ENCODE measurements at places on chromosomes 2 and 18.

DNA sequence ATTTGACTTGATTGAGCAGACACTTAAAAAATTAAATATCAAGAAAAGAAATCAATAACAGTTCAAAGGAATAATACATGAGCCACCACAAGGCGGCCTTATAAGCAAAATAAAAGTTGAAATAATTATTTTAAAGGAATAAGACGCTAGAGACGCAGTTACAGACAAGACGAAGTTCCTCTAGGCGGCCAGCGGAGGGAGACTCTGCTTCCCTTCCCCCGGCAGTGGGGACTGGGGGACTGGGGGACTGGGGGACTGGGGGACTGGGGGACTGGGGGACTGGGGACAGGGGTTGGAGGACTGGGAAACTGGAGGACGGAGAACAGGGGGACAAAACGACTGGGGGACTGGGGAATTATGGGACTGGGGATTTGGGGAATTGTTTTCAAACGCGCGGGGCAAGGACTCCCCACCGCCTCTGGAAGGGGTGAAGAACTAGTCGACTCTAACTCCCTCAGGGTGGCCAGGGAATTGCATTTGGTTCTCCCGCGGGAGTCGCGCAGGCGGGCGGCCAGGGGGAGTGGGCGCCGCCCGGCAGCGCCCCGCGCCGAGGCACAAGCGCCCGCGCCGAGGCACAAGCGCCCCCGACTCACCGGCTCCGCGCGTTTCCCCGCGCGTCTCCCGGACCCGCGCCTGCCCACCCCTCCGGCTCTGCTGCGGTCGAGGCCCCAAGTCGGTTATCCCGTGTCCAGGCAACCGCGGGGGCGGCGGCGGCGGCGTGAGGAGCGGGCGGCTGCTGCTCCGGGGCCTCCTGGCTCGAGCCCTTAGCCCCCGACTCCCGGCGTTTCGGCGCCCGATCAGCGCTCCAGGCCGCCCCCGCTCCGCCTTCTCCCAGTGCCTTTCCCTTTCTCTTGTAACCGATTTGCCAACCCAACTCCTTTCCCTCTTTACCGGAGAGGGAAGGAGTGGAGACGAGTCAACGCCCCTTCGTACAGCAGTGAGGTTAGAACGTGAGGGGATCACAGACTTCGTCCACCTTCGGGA lies at the start of gene CCDC178:
CCDC178 (minus strand) TSS at position 662 of the 984 bp plus-strand sequence. CDS start 28,633 bp downstream, outside the sequence.
- no peak for DNase-seq

DNA sequence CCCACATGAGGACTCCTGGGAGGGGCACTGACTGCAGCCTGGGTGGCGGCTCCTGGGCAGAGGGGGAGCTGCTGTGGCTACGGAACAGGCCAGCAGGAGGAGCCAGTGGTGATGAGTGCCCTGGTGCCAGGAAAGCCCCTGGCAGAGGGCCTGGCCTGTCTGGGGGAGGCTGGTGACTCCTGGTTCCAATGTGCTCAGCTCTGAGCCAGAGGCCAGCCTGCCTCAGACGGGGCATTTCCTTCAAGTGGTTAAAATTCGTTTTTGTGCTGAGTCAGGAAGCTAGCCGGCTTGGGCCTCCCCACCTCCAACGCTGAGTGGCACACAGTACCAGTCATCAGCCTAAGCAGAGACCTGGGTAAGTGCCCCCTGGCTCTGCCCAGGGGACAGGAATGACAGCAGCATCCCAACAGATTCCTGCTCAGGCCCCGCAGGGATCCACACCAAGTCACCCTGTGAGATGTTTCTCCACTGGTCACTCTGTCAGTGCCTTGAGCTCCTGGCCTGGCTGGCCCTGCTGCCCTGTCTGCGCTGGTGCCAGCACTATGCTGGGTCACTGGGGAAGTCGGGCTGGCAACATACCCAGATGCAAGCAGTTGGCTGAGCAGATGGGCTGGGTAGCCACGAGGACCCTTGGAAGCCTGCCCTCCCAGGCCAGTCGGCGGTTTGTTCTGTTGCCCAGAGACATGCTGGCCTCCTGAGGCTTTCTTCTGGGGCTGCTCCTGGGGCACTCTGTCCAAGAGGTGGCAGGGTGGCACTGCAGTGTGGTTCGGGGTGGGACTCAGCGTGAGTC lies 7.1 kb upstream of the KLF11 start:
- DNase-seq = peak; percentile 88

DNA sequence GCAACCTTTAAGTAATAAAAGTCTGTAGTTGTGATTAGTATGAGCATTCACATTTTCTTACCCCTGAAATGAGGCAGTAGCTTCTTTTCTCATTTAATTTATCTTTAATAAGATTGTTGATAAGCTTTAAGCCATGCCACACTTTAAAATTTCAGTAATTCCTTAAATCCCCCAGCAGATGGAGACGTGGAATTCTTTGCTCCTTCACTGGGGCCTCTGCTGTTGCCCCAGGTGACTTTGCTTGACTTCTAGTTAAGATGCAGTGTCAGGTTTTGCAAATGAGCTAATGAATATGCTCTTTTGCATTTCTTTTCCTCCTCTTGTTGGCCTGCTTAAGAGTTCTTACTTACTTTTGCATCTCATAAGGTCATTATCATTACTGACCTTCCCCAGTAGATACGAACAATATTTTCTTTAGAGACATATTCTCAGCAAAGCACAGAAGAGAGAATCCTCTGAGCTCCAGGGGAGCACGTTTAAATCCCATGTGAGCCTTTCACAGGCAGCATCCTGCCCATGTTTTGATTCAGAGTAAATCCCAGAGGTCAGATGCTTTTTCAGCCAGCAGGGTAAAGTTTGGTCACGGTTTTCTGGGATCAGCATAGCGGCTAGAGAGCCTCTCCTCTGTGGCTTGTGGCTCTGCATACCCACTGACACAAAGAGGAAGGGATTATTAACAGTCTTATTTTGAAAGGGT lies 222.9 kb downstream of the PTPRM start:
- no peak for DNase-seq

GRCh38 chr2:201855356-201855755 lies 49.0 kb downstream of the CDK15 start:
- DNase-seq = no peak

GRCh38 chr2:143128681-143129580 lies at the start of gene ARHGAP15:
Gene ARHGAP15 (plus strand): TSS chr2:143129419.
- no peak for DNase-seq

DNA sequence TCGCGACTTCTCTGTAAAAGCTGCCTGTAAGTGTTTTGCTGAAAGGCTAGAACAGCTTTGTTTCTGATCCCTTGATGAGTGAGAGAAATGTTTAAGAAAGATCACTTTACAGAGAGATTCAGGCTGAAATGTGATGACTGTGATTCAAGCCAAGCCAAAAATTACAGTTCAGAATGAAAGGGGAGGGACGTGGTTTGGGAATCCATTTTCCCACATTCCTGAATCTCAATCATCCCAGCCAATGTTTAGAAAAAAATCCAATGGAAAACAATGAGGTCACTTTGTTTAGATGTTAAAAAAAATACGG lies 416.7 kb downstream of the ARHGAP15 start:
- DNase-seq = no peak

DNA sequence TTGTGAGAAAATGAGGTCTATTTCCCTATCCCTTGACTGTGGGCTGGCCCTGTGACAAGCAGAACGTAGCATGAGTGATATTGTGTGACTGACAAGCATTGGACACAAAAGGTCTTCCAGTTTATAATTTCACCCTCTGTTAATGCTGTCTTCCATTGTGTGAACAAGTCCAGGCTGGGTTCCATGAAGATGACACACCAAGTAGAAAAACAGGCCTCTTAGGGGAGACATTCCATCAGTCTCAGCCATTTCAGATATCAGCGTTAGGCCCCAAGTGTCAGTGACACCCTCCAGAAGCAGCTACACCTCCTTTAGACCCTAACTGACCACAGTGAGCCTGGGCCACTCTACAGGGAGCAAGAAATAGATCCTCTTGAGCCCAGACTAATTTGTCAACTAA lies 511.3 kb downstream of the FBXO15 start:
- no peak for DNase-seq

GRCh38 chr2:65425276-65425675 lies 7.1 kb downstream of the SPRED2 start:
- DNase-seq = no peak

- DNase-seq = no peak
These were observed 12.0 kb downstream of the THSD7B start for GRCh38 chr2:136777391-136777790.

DNA sequence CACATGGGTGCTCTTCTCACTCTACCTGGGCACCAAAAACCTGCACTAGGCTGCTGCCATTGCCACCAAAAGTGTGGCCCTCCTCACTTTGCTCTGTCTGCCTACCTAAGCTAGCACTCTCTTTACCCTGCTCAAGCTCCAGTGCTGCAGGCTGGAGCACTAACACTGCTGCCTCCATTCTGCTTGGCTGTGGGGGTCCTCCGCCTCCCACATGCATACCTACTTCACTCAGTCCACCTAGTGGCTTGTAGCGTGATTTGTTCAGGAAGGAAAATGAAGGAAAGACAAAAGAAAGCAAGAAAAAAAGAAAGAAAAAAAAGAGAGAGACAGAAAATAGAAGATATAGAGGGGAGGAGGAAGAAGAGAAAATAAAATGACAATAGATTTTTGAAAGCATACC lies 1339.4 kb upstream of the CHAC2 start:
- no peak for DNase-seq

- DNase-seq = no peak
These were observed 18.5 kb upstream of the RBBP8 start for GRCh38 chr18:22914633-22915032.

DNA sequence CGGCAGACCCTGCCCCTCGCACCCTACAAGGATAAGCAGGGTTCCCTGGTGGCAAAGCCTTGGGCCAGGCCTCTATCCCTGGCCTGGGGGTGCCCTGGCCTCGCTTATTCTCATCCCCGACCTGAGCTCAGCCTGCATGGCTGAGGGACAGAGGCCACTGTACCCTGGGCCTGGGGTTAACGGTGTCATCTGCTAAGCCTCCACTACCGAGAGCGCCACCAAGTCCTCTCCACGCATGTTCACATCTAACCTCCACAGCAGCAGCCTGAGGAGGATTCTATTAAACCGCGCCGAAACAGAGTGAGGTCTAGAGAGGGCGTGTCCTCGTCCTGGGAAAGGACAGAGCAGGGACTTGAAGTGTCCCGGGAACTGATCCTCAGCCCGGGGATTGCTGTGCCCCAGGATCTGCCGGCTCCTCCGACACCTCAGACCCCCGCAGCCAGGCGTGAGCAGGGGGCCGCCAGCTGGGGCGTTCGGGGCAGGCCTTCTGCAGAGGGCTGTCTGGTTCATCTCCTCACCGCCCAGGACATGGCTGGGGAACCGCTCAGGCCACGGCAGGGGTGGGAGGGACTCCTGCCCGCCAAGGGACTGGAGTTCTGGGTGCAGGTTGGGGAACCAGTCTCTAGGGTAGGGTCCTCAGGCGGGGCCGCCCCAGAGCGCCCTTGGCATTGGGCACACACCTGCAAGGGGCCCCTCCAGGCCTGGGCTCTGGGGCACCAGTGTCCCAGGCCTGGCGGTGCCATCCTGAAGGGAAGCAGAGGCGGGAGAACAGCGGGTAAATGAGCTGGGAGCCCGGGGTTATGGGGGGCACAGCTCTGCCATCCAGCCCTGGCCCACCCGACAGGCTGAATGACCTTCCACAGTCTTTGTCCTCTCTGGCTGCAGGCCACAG lies 68.0 kb upstream of the SMAD7 start:
- peak; percentile 5 for DNase-seq

DNA sequence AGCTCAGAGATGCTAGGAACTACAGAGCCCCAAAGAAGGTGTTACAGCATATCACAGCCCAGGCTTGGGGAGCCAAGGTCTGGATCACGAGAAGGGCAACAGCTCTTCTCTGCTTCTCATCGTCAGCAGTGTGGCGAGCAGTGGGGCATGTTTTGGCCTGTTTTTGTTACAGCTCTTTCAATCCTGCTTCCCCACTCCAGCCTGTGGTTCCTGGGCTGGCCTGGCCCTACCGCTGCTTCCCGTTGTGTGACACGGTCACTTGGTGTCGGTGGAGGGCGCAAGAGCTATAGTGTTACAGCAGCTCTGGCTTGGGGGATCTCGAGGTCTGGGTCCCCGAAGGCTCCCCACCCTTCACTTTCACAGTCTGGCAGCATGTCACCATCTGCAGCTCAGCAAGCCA lies 870.2 kb downstream of the CBLN2 start:
- no peak for DNase-seq

GRCh38 chr2:191190435-191190834 lies 39.6 kb upstream of the STAT4 start:
- DNase-seq = no peak

DNA sequence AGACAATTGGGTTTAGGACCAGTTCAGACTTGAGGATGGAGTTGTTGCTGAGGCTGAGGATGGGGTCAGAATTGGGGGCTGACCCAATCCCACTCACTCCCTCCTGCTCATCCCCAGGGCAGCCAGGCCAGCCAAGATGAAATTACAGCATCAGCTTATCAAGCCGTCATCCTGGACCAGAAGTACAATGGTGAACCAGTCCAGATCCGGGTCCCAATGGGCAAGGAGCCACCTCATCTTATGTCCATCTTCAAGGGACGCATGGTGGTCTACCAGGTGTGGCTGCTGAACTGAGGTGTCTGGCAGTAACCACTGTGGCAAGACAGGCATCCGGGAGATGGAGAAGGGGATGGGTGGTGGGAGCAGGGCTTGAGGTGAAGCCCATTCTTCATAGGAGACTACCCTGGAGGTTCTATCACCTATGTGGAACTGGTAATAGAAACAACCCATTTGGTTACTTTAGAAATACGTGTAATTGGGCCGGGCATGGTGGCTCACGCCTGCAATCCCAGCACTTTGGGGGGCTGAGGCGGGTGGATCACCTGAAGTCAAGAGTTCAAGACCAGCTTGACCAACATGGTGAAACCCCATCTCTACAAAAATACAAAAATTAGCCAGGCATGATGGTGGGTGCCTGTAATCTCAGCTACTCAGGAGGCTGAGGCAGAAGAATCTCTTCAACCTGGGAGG lies 13.9 kb downstream of the VIL1 start:
- DNase-seq = no peak

- DNase-seq = no peak
These were observed 187.9 kb downstream of the NEDD4L start for GRCh38 chr18:58231930-58232329.

DNA sequence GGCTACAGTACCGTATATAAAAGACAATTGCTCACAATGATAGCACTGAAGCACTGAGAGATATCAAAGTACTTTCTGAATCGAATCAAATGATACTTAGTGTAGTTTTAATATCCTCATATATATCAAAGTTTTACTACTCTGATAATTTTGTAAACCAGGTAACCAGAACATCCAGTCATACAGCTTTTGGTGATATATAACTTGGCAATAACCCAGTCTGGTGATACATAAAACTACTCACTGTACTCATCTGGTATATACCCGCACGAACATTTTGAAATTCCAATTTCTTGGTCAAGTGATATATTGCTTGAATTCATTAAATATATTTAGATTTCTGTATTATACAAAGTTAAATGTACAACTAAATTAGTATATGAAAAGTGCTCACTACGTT lies 20.5 kb downstream of the SLC39A6 start:
- DNase-seq = no peak

DNA sequence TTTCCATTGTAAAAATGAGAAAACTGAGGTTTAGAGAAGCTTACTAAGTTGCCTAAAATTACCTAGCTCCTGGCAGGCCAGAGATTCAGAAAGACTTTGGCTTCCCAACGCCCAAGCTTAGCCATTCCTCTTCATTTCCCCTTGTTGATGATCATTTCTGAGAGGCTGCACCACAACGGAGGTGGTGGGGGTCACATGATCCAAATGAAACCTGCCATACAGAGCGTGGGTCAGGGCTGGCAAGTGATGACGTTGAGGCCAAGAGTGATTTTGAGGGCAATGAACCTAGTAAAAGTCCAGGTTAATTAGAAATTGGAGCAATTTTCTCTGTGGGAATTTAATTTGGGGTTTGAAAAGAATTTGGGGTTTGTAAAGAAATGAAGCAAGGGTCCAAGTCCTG lies 109.9 kb downstream of the TMEM182 start:
- DNase-seq = no peak

All from posterior cingulate gyrus (tissue), 11 donors.